ENCODE measurements at places on chromosomes 5 and 9.

DNA sequence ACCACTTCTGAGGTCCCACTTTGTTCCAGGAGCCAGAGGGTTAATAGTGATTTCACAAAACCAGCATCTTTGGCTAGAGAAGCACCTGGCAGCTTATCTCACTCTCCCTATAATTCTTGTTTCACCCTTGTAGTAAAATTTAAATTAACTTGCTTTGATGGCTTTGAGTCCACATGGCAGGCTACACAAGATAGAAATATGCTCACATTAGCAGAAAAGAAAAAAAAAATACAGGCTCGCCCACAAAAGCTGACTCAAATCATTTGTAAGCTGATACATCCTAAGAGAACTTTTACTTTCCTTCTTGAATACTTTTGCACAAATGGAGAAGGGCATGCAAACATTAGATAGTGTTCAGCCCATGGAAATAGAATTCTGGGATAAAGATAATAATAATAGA is 36.2 kb downstream of the TNFSF15 start:
- no peak for DNase-seq

DNA sequence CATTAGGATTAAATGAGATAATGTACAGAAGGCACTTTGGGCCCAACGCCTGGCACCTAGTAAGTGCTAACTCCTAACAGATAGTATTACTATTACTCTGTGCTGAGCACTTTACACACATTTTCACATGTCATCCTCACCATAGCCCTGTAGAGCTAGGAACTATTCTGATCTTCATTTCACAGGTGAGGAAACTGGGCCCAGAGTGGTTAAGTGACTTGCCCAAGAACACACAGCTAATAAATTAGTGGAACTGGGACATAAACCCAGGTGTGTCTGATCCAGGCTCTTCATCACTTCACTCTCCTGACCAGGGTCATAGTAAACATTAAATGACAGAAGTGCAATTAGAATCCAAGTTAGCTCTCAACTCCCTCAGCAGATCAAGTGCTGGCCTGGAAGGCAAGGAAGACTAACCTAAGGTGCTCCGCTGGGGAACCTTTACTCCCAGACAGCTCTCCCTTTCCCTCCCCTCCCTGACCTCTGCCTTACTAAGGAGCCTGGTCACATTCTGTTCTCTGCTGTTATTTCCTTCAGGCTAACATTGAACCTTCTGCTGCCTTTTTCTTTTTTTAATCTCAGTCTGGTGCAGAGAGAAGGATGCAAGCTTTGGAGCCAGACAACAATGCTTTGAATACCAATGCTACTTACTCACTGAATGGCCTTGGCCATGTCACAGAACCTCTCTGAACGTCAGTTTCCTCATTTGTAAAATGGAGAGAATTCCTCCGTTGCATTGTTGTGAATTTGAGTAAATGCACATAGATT is 4.1 kb upstream of the ADRA1B start:
- no peak for DNase-seq

DNA sequence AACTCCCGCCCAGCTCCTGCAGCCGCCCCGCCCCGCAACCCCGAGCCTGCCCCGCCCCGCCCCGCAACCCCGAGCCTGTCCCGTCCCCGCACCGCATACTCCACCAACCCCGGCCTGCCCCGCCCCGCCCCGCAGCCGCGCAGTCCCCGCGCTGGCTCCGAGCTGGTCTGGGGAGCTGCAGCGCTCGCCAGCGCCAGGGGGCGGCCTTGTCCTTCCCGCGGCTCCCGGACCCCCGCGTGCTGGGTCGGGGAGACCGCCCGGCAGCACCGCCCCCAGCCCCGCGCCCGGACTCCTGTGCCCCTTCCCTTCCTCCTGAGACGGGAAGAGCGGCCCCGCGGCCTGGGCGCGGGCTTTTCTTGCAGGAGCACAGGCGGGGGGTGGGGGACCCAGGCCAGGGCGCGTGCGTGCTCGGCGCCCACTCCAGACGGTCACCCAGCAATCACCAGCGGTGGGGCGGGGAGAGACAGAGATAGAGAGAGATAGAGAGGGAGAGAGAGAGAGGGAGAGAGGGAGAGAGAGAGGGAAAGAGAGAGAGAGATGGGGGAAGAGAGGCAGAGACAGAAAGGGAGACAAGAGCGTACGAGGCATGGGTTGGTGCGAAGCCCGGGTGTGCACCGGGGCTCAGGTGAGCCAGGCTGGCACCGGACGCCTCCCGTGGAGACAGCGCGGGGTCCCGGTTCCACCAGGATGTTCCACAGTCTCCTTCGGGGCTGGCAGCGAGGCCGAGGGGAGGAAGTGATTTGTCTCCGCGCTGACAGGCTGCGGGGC is 14.7 kb upstream of the TMEM250 start:
- no peak for DNase-seq

GRCh38 chr9:80410106-80410505 is 838.3 kb downstream of the TLE4 start:
- no peak for DNase-seq

GRCh38 chr5:112634166-112634565 is 103.5 kb upstream of the APC start:
- DNase-seq, result no peak

- no peak for DNase-seq
Measured at GRCh38 chr5:59593439-59594007, 300.0 kb downstream of the PDE4D start.

Measured in stimulated activated naive CD4-positive, alpha-beta T cell (primary cell).